Bladder microvascular endothelial cell (primary cell): ENCODE measurements at places on chromosomes 16 and 17. TPM values are rescaled to one million over a fixed set of nuclear protein-coding genes. Genes with fewer than 3 reads are reported as not detected.

The GAS2L2 gene
- total RNA-seq = not detected in 2 replicates

The TBC1D3E gene
- total RNA-seq = not detected in 2 replicates

The MVD gene
- 44.0 and 54.7 TPM in 2 replicates for total RNA-seq

The CSH2 gene
- not detected in 2 replicates for total RNA-seq

The CACNG4 gene
- not detected in 2 replicates for total RNA-seq

The KCNH4 gene
- under 0.01 and 0.19 TPM in 2 replicates for total RNA-seq

The ODAD4 gene
- 0.19 TPM in 1 of 2 replicates, not detected in the other for total RNA-seq

The HID1 gene
- 19.3 and 36.4 TPM in 2 replicates for total RNA-seq

The ACLY gene
- total RNA-seq = 180 and 217 TPM in 2 replicates

The PLSCR3 gene
- 16.7 and 36.8 TPM in 2 replicates for total RNA-seq

The UNC45B gene
- under 0.01 TPM in 1 of 2 replicates, not detected in the other for total RNA-seq

The STX1B gene
- total RNA-seq = 1.1 TPM in 1 of 2 replicates, not detected in the other

The PRPSAP2 gene
- total RNA-seq = 34.5 and 45.8 TPM in 2 replicates

The ARHGDIG gene
- total RNA-seq = 0.13 TPM in 1 of 2 replicates, not detected in the other

The NEUROD2 gene
- not detected in 2 replicates for total RNA-seq

The DNAH9 gene
- not detected in 2 replicates for total RNA-seq

The CACNA1G gene
- total RNA-seq = not detected in 2 replicates

The KRTAP9-6 gene
- not detected in 2 replicates for total RNA-seq

The TMIGD1 gene
- not detected in 2 replicates for total RNA-seq

The MYOCD gene
- total RNA-seq = under 0.01 and 2.2 TPM in 2 replicates

The GPR142 gene
- total RNA-seq = 0.16 and 0.19 TPM in 2 replicates

The PRSS21 gene
- 0.32 and 1.7 TPM in 2 replicates for total RNA-seq

The MPV17L gene
- total RNA-seq = under 0.01 and 0.19 TPM in 2 replicates

The SULT1A4 gene
- total RNA-seq = 12.6 and 17.3 TPM in 2 replicates

The SNAI3 gene
- 0.16 TPM in 1 of 2 replicates, not detected in the other for total RNA-seq

The CLDN9 gene
- not detected in 2 replicates for total RNA-seq

The GNGT2 gene
- 0.50 and 1.3 TPM in 2 replicates for total RNA-seq

The SLC12A3 gene
- total RNA-seq = not detected in 2 replicates

The TRIM72 gene
- not detected in 2 replicates for total RNA-seq

The FBXW10 gene
- total RNA-seq = 0.06 TPM in 1 of 2 replicates, not detected in the other

The ABCC3 gene
- total RNA-seq = 0.65 and 2.2 TPM in 2 replicates

The CD79B gene
- total RNA-seq = 1.1 and 13.4 TPM in 2 replicates

The CTRB1 gene
- total RNA-seq = not detected in 2 replicates
